Ascending aorta (tissue), 2 donors: ENCODE measurements at places on chromosomes 7 and 10. TPM values are rescaled to one million over a fixed set of nuclear protein-coding genes. Genes with fewer than 3 reads are reported as not detected.

- no peak for DNase-seq
Measured at GRCh38 chr7:70696201-70696754, 435.7 kb upstream of the GALNT17 start.

- DNase-seq, result no peak
Measured at GRCh38 chr7:131487217-131487616, 69.2 kb downstream of the PODXL start.

DNA sequence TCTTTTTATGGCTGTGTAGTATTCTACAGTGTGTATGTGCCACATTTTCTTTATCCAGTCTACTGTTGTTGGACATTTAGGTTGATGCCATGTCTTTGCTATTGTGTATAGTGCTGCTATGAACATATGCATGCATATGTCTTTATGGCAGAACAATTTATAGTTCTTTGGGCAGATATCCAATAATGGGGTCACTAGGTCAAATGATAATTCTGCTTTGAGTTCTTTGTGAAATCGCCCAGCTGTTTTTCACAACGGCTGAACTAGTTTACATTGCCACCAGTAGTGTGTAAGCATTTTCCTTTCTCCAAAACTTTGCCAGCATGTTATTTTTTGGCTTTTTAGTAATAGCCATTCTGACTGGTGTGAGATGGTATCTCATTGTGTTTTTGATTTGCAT lies 214.8 kb upstream of the TMEM229A start:
- DNase-seq, result no peak

- DNase-seq, result no peak
Measured at GRCh38 chr10:11046776-11047160, 29.1 kb downstream of the CELF2 start.

- DNase-seq, result no peak
Measured at GRCh38 chr10:77052593-77052992, 585.0 kb downstream of the KCNMA1 start.

GRCh38 chr7:27753863-27754262 lies 13.9 kb downstream of the TAX1BP1 start:
- no peak for DNase-seq

DNA sequence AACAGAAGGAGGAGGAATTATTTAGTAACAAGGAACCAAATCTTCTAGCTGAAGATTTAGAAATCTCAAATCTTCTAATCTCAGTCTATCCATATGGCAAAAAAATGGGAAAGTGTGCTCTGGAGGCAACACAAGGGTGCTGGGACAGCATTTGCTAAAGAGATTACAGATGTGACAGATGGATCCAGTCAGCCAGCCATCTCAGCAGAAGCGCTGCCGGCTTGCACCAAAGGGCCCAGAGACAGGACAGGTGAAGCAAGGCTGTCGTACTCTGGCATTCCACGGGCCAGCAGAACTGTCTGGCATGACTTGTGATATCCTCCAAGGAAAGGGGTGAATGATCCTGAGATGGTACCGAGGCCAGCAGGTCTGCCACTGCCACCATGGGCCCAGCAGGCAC lies 45.7 kb upstream of the GJD4 start:
- DNase-seq, result no peak

GRCh38 chr7:98399890-98400541 lies 874 bp downstream of the BAIAP2L1 start:
- DNase-seq, result no peak

DNA sequence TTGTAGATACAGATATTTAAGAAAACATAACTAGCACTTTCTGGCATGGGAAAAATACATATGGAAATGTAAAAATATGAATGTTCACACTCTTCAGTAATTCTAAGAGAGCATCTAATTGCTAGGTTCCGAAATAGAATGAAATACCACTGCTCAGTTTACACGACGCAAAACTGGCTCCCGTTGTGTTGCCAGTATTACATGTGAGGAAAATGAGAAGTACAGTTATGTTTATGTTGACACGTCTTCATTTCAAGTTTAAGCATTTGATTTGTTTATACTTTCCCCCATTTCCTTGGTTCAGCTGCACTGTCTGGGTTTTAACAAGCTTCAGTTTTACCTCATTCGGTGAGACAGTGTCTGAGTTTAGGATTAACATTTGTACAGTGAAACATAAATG lies 275.8 kb upstream of the SEMA3D start:
- DNase-seq, result no peak

DNA sequence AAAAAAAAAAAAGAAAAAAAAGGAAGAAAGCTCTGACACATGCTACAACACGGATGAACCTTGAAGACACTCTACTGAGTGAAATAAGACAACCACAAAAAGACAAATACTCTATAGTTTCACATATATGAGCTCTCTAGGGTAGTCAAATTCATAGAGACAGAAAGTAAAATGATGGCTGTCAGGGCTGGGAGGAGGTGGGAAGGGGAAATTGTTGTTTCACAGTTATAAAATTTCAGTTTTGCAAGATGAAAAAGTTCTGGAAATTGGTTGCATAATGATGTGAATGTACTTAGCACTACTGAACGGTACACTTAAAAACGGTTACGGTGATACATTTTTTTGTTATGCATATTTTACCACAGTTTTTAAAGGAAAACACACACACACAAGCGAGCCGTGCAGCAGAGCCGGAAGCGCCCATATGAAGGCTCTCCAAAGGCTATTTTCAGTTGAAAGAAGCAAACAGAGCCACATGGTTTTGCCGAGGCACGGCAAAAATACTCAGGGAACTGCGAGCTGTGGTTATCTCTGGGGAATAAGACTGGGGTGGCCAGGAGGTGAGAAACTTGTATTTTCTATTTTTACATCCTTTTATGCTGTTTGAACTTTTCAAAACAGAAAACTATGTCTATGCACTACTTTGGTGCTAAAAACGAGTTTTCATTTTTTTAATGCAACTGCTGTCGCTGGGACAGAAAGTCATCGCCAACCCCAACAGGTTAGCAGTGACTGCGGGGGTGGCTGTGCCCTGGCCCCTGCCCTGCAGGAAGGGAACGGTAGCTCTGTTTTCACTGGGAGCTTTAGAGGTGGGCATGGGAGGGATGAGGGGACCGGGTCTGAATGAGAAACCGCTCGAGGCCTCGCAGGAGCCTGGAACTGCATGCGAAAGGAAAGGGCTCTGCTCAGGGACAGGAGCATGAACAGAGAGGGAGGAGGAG lies 132.9 kb downstream of the OAT start:
- peak; percentile 74 for DNase-seq

DNA sequence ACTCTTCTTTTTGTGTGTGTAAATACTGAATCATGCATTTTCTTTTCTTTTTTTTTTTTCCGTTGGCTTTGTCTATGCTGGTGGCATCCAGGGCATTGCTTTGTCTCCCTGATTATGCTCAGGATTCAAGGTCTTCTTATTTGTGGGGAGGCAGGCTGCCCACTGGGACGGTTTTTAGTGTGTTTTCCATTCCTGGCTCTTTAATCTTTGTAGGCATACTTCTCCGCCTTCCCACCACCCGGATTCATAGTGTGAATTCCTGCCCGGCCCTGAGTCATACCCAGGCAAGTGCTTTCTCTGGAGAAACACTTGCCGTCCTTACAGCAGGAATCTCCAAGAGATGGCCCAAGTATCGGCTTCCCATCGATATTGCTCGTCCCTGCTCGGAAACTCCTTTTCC lies 5.2 kb downstream of the ZNF655 start:
- DNase-seq, result no peak

DNA sequence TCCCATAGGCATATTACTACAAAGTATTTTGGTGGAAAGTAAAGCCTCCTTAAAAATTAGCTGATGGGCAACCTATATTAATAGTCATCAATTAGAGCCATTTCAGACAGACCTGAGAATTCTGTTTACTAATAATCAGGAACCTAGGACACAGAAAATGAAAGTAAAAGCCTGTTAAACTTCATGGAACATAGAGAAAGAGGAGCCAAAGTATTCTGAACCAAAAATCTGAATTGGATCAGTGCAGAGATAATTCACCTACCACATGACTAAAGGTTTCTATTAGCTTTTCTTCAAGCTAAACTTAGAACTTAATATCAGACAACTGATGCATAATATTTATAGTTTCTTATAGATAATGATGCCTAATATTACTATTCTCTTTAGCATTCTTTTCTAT lies 204.5 kb upstream of the RHOBTB1 start:
- DNase-seq, result no peak

DNA sequence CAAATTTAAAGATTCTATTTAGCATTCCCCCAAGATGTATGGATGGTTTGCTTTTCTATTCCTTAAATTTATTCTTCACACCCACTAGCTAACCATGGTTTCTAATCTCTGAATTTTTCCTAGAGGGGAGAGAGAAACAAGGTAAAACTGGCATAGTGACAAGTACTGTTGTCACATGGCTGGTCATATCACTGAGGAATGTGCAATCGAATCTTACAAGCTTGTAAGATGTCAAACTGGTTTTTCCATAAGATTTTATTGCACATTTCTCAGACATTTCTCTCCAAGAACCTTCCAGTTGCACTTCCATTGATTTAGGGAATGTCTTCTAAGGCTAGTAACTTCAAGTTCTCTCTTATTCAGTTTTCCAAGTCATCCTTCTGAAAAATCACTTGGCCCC lies 89.8 kb downstream of the MBL2 start:
- no peak for DNase-seq

GRCh38 chr10:78959924-78960285 lies 108.9 kb upstream of the ZMIZ1 start:
- no peak for DNase-seq

GRCh38 chr7:145902123-145902522 lies 214.5 kb upstream of the CNTNAP2 start:
- no peak for DNase-seq

IKZF1 gene
- total RNA-seq, result 3.6 TPM

PNLIP gene
- not detected for total RNA-seq

ADO gene
- 22.1 TPM for total RNA-seq

A1CF gene
- not detected for total RNA-seq

PNLIPRP3 gene
- not detected for total RNA-seq

DTX2 gene
- total RNA-seq, result 61.9 TPM

LRRC18 gene
- not detected for total RNA-seq

BCL7B gene
- total RNA-seq, result 130 TPM

CFAP70 gene
- not detected for total RNA-seq
